Type B pancreatic cell (in vitro differentiated cells): ENCODE measurements at places on chromosomes 4 and X. TPM values are rescaled to one million over a fixed set of nuclear protein-coding genes. Genes with fewer than 3 reads are reported as not detected.
A peak's percentile ranks its signal among the peaks of the same experiment; 100 is the strongest.

- DNase-seq: no peak
Measured at GRCh38 chr4:120202222-120202621, 135.6 kb upstream of the MAD2L1 start.

DNA sequence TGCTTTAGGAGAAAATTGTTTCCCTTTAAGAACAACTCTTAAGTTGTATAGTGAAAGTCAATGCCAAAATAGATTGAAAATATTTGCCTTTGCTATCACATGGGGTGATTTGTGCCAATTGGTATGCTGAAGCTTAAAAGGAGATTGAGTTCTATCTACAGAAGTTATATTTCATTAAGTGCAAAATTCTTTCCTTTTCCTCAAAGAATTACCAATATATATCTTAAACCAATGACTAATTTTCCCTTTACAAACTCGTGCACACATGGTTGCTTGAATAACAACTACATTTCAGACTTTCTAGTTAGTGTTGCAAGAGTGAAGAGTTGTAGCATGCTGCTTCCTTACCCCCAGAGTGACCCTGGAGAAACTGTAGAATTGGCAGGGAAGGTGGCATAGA lies 990.0 kb upstream of the PABPC4L start:
- DNase-seq: no peak

DNA sequence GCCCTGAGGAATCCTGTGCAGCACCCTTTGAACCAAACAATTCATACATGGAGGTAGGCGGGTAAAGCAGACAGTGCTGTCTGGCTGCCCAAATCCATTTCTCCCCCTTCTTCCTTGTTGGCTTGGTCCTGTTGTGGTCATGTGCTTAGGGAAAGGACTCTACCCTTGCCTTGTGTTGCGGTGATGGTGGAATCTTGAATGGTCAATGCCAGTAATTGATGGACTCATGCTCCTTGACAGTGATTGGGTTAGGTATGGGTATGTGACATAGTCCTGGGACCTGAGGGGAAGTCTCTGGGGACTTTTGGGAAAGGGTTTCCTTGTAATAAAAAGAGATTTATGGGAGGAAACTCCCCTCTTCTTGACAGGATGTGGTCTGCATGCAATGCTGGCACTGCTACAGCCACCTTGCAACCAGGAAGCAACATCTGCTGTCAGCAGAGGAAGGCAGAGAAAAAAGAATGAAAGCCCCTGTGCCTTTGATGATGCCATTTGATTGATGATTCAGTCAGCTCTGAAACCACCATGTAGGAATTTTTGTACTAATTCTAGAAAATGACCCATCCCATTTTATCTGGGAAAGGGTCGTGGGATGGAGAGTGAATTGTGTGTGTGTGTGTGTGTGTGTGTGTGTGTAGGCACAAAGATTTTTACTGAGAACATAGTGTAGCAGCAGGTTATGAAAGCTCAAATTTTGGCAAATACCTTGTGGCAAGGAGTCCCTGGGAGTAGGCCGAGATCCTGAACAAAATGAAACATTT lies 30.0 kb upstream of the HUWE1 start:
- no peak for DNase-seq

DNA sequence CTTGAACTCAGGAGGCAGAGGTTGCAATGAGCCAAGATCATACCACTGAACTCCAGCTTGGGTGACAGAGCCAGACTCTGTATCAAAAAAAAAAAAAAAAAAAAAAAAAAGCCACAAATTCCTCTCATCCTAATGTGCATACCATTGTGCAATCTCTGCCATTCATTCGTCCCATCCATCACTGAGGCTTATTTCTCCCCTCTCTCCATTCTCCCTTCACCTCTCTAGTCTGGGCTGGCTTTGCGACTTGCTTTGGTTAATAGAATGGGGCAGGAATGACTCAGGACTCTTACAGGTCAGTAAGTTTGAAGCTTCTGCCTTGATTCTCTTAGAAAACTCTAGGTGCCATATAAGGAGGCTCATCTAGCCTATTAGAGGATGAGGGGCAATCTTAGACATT lies 60.3 kb upstream of the DDX3X start:
- no peak for DNase-seq

- DNase-seq: no peak
Measured at GRCh38 chr4:1494416-1495315, 88.4 kb upstream of the NKX1-1 start.

DNA sequence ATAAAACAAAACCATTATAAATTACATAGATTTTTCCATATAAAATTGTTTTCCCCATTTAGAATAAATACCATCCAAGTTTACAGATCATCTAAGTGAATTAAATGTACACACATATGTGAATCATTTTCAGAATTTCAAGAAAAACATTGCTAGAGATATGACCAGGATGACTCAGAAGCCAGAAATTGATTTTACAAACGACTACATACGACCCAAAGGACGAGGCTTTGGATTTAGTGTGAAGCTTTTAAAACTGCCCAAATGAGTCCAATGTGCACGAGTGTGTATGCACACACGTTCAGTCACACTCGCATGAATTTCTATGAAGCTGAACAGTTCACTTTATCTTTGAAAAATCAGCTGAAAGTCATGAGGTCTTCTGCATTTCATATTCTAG lies 37.9 kb downstream of the MFAP3L start:
- DNase-seq: no peak

GRCh38 chr4:77921701-77922100 lies 59.1 kb downstream of the MRPL1 start:
- DNase-seq: no peak

DNA sequence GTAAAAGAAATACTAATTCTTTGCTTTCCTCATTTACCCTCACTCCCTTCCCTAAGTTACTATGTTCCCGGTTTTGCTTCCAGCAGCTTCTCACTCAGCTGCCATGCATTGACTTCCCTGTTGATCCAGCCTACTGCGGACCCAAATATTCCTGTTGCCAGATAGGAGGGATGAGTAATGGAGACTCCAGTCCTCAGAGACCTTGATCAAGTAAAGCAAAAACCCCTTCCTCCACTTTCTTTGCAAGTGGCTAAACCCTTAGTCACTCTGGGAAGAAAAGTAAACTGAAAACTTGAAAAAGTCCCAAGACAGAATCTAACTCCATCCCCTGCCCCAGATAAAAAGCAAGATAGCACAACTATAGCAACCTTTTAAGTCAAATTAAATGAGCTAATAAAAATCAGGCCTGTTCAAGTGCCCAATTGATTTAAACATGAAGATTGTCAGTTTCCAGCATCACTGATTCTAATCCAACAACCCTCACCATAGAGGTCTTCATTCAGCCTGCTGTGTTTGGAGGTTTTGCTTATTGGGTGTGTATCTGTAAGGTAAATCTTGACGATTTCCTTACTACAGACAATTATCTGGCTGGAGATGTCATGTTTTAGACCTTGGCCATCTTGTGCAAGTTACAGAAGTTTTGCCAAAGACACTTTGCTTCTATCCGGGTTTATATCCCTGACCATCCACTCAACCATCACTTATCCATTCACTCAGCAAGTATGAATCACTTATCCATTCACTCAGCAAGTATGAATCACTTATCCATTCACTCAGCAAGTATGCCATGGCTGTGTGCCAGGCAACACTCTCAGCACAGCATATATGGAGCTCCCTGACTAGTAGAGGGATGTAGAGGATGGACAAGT lies 17.6 kb downstream of the FGFBP1 start:
- no peak for DNase-seq

DNA sequence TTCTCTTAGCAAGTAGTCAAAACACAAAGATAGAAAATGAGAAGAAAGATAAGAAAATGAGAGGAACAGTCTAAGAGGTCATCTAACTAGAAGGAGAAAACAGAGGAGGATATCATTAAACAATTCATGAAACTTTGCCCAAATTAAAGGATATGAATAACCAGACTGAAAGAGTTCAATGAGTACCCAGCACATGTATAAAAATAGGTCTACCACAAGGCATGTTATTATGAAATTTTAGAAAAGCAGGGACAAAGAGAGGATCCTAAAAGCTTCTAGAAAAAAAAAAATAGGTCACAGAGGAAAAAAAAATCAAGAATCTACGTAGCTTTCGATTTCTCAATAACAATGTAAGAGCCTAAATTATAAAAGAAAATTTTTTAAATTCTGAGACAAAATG lies 118.5 kb downstream of the WDFY3 start:
- no peak for DNase-seq

DNA sequence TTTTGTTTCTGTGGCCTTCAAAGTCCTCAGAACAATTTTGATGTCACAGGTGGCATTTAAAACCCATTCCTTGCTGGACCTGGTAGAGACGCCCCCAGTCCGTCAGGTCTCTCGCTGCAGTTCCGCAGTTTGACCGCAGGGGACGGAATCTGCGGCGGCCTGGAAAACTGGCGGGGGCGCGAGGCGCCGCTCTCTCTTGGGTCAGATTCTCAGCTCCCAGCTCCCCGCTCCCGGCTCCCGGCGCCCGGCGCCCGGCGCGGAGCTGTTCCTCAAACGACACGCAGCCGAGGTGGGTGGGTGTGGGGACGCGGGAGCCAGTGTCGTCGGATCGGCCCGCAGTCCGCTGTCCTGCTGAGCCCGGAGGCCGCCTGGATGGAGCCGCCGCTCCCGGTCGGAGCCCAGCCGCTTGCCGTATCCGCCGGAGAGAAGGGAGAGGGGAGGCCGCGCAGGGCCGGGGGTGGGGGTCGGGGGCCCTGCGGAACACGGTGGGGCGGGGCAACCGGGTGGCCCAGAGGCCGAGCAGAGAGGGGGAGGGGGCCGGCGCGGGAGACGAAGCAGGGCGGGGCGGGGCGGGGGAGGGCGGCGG lies at the start of gene OCRL:
Gene OCRL, plus strand, starts transcription at position 192 of the 586 bp plus-strand sequence. Its CDS starts 181 bp downstream, at position 373.
- DNase-seq: peak; percentile 86

DNA sequence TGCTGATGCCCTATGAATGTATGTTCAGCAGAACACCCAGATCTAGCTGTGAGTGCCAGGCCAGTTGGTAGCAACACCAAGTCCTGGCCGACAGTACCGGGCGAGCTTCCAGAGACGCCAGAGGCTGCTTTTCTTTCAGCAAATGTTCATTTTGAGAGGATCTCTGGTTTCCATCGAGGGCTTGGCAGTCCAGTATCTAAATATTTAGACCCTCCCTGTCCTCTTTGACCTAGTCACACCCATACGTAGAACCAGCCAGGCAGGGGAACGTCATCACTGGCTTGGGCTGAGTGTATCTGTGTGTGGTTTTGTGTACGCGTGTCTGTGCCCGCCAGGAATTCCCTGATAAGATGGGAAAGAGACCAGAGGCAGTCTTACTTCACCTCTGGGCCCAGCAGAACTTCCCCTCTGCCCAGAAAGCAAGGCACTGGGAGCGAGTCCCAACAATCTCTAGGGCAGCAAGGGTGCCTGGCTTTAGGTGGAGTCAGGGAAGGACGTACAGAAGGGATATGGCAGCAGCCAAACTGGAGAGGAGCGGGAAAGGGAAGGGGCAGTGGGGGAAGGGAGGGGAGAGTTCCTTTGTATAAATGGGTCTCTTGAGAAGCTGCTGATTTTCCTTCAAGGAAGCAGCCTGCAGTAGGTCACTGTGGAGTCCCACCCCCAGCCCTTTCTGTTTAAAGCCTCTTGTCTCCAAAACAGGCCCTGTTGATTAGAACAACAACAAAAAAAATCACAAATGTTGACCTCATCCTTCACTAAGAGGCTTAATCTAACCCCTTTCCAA lies 15.0 kb upstream of the ELF4 start:
- DNase-seq: no peak

FGG gene
- total RNA-seq: 9.8 and 127 TPM in 2 replicates

RAB39B gene
- 2.5 and 4.0 TPM in 2 replicates for total RNA-seq

P2RY4 gene
- total RNA-seq: not detected in 2 replicates

RAB28 gene
- 16.4 and 20.8 TPM in 2 replicates for total RNA-seq
